ENCODE measurements at places on chromosomes 5 and 9.

GRCh38 chr5:160188141-160189015 lies 40.9 kb upstream of the FABP6 start:
- DNase-seq: peak; percentile 38

GRCh38 chr5:133639850-133640528 lies 27.6 kb upstream of the FSTL4 start:
- DNase-seq: no peak

GRCh38 chr5:15513911-15514310 lies 13.9 kb downstream of the FBXL7 start:
- DNase-seq: no peak

DNA sequence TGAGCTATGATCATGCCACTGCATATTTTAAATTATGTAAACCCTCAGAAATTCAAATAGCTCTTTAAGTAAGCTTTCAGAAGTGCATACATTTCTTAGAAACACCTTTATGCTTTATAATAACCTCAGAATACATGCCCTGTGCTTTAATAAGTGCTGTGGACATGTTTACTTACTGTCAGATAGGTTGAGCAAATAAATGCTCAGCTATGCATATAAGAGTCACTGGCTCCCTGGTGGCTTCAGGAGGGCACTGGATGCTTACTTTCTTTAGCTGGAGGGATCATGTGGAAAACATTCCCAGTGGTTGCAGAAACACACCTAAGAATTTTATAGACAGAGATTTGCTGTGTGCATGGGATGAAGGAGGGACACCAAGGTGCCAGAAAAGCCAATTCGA lies 74.4 kb downstream of the PDE6A start:
- no peak for DNase-seq

DNA sequence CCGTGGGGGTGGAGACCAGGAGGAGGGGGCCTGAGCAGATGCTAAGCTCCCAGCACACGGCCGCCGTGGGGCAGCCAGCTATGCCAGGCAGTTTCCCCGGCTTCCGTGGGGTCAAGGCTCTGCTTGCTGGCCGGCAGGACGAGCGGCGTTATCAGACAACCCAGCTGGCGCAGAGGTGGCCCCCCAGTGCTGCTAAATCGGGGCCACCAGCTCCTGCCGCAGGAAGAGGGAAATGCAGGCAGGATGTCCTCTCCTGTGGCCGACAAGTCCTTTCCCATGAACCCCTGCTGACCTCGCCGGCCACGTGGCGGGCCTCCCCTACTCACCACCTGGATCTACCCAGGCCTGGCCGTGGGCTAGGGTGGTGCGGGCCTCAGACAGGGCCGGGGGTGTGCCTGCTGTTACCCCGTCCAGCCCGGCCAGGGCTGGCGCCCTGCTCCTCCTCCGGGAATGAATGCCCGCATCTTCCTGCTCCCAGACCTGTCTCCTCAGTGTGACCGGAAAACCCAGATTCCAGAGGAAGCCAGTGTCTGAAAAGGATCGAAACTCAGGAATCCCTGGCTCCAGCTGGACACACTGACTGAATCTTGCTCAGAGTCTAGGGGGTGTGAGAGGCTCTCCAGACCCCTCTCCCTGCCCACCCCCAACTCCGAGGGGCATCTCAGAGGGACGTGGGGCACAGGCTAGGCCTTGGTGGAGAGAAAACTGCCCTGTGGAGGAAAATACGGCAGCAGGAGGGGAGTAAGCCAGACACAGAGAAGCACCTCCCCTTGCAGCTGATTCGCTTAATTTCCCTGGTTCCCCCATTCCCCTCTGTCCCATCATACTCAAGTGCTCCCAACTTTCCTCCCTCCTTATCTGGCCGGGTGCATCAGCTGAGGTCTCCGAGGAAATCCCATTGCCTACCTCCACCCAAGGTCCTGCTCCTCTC lies 3.9 kb downstream of the FLT4 start:
- no peak for DNase-seq

GRCh38 chr5:123916345-123917121 lies 404.6 kb downstream of the CSNK1G3 start:
- peak; percentile 70 for DNase-seq
